ENCODE measurements at places on chromosomes 12 and 14.
A peak's percentile ranks its signal among the peaks of the same experiment; 100 is the strongest.

DNA sequence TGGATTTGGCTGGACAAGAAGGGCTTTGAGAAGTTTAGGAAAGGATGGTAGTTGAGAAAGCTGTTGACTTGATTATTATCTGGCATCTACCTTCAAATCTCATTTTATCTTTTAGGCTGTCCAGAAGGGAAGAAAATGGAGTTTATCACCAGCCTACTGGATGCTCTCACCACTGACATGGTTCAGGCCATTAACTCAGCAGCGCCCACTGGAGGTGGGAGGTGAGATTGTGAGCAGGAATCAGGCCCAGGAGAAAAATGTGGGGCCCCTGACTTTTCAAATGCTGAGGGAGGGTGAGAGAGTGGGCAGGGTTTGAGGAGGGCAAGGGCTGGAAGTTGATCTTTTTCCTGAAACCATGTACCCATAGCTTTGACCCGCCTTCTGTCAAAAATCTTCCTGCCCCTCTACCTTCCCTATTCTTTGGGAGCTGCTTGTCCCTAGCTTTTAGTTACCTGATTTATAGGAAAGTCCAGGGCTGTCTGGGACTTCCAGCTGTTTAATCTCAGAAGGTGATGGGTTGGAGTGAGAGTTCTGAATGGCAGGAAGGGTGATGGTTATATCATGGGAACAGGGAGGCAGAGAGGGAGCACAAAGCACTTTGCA lies 134.2 kb downstream of the SMOC1 start:
- no peak for DNase-seq

DNA sequence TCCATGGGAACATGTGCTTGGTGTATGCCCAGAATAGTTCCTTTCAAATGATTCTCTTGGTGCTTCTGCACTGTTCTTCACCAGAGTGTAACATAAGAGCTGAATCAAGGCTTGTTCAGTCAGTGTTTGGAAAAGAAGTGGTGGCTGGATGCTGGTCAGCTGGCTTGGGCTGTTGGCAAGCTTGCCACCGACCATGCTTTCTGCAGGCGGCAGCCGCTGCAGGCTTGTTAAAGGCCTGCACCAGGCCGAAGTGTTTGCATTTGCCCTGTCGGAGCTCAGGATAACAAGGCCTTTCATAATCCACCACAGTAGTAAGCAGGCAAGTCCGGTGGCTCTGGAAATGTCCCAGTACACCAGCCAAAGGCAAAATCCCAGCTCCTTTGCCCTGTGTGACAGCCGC lies 26.9 kb downstream of the DAAM1 start:
- DNase-seq: no peak

DNA sequence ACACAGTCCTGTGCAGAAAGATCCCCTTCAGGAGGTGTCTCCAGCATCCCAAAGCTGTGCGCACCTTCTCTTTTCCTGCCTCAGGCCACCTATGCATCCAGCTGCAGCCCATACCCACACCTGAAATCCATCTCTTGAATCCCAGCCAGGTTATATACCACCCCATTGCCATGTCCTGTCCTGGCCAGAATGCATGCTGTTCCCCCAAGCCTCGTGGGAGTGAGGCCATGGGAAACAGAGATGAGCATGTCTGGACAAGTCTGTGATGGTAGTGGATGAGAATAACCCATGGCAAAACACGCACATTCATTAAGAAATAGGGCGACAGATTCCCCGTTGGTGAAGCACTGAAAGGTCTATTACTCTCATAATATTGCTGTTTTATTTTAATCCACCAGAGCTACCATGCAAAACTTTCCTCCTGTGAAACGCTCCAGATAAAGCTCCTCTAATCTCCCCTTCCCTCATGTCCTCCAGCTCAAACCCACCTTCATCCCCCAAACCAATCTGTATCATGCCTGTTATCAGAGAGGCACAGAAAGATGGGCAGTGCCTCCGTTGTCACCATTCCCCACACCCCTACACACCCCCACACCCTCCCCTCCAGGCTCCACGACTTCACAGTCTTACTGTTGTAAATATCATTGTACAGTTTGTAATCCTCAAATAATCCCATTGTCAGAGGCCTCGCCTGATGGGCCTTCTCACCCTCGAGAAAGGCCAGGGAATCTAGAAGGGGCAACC lies 97.5 kb upstream of the FKBP4 start:
- no peak for DNase-seq

- DNase-seq: no peak
Measured at GRCh38 chr14:103735815-103736545, 20.4 kb downstream of the ZFYVE21 start.

- DNase-seq: no peak
Measured at GRCh38 chr12:41891226-41891625, 253.4 kb downstream of the GXYLT1 start.

DNA sequence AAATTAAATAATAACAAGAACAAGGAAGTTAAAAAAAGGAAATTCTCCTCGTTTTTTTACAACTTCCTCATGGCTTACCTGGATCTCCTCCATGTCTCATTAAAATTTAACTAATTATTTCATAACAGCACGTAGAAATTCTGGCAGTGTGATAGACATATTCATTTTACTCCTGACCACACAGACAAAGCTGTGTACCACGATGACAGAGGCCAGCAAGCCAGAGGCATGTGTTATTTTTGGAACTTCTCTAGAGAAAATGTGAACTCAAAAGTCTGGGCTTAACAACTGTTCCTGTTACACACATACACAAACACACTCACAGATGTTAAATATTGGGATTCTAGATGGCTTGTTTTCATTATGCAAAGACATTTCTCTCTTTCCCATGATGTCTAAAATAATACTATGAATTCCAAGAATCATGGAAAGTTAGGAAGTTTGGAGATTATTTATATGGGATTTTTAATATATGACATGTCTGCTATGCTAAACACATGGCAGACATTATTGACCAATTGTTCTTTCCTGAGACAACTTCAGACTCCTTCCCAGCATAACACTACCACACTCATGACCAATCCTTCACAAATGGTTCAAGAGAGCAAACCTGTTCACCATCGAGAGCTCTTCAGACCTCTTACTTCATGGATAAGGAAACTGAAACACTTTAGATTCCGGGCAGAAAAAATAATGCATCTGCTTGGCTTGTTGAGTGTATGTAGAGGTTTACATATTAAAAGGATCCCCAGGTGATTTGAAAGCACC lies 158.7 kb downstream of the DACT1 start:
- no peak for DNase-seq

- DNase-seq: no peak
Measured at GRCh38 chr14:104118006-104118844, 20.2 kb upstream of the KIF26A start.

DNA sequence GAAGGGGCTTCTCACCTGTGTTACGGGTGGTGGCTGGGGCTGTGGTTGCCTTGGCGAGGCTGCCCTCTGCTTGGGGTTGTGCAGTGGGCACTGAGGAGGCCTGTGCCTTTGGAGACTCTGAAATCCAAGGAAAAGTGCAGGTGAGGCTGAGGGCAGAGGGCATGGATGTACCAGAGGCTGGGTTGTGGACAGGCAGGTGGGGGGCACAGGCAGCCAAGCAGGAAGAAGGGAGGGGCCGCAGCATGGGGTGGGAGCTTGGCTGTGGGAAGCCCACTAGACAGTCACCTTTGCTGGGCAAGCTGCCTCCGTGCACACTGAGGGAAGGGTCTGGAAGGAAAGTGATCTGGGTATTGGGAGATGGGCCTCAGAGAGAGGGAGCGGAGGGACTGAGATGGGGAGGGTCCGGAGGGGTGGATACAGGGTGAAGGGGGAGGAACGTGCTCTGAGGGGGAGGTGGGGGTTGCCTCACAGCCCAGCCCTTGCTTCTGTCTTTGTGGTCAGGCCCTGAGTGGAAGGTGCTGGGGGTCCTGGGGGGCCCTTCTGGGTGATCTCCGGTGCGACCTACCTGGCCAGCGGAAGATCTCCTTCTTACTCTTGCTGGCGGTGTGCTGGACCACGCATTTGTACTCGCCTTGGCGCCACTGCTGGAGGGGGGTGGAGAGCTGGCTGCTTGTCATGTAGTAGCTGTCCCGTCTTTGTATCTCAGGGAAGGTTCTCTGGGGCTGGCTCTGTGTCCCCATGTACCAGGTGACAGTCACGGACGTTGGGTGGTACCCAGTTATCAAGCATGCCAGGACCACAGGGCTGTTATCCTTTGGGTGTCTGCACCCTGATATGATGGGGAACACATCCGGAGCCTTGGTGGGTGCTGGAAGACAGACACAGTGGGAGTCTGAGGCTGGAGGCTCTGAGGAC lies 318.7 kb downstream of the TMEM121 start:
- no peak for DNase-seq

DNA sequence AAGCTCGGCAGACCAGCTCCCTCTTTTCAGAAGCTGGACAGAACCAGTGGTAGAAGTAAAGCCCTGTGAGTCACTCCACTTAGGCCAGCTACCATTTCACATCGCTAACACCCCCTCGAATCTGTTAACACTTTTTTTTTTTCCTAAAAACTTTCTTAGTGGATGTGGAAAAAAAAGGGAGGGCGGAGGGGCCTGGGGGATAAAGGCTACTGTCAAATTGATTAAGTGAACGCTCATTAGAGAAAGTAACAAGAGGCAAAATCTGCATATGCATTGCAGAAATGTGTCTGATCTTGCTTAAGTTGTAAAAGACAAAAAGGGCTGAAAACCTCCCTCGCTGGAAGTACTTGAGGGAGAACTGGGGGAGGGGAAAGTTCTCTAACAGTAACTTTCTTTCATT lies 86.6 kb upstream of the OTX2 start:
- no peak for DNase-seq

- DNase-seq: no peak
Measured at GRCh38 chr14:76232800-76233199, 81.1 kb downstream of the GPATCH2L start.

DNA sequence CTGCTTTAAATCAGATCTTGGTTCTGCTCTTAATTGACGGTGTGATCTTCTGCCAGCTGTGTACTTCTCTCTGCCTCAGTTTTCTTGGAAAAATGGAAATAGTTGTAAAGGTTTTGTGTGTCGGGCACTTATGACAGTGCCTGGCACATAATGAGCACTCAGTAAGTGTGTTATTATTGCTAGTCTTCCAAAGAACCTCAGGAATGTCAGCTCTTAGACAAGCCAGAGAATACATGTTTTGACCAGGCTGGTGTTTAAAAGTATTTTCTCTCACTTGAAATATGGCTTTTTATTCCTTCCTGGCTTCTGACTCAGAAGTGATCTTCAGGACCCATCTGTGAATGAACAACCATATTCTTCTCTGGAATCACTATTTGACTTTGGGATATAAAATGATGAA lies 304.1 kb downstream of the SNAPC1 start:
- DNase-seq: no peak

DNA sequence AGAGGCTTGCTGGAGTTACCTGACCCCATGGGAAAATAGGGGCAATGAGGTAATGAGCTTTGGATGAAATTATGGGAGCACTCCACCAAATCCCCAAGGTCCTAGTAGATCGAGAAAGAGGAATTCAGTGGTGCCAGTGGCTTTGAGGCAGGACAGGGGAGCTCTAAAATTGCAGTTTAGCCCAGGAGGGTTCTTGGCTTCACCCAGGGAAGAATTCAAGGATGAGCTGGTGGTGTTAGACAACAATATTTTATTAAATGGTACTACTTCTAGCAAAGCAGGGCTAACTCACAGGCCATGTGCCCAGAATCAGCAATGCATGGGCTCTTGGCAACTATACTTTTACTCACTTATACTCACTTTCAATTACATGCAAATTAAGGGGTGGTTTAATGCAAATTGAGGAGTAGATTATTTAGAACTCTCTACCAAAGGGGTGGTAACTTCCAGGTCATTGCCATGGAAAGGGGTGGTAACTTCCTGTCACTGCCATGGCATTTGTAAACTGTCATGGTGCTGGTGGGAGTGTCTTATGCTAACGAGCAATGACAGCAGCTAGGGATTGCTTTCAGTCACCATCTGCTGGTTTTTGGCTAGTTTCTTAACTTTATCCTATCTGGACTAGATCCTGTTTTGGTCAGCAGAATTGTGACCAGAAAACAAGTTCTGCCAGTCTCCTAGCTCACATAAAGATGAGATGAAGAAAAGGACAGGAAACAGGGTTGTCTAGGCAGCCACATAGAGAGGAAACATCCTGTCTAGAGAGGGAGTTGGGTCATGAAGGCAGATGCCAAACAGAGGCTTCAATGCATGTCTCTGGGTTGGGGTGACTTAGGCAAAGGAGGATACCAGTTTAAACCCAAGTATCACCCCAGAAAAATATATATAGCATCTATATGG lies 64.7 kb downstream of the ZNF641 start:
- DNase-seq: no peak

DNA sequence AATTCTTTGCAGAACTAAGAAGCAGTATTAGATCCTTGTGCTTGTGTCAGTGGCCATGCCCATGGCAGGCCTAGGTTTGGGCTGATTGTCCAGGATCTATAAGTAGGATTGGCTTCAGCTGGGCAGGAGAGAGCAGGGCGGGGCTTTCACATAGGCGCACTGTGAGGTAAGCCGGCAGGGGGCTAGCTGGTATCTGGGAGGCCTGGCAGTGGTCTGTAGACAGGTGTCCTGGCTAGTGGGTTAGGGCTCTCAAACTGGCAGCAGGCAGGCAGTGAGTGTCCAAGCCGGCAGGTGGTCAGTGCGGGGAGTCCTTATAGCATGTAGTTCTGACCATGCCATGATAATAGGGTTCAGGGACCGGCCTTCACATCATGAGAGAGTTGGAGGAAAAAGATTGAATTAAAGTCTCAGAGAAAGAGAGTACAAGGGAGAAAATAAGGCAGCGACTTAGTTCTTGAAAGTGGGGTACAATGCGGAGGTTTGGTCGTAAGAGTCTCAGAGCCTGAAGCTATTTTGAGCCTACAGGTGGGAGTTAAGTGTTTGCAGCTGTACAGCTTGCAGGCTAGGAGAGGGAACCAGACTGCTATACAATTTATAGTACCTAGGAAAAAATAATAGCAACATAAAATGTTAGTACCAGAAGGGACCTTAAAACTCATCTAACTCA lies 137.4 kb downstream of the TPH2 start:
- peak; percentile 11 for DNase-seq

GRCh38 chr12:12582895-12583303 lies 20.2 kb upstream of the DUSP16 start:
- no peak for DNase-seq

GRCh38 chr12:52945389-52946232 lies 3.3 kb upstream of the KRT18 start:
- DNase-seq: no peak

DNA sequence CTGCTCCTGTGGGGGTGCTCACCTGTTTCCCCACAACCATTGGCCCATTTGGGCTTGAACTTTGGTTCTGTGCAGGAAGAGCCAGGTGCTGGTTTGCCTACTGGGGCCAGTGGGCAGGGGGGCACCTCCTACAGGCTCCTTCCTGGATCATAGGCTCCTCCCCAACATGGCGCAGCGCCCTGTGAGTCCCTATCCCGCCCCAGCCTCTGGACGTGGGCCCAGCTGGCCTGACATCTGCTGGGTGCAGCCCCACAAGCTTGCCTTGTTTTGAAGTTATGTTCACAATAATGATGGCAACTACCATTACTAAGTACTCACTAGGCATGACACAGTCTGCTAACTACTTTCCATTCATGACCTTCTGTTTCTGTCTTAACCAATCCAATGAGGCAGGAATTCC lies 147.8 kb downstream of the RBM19 start:
- no peak for DNase-seq

DNA sequence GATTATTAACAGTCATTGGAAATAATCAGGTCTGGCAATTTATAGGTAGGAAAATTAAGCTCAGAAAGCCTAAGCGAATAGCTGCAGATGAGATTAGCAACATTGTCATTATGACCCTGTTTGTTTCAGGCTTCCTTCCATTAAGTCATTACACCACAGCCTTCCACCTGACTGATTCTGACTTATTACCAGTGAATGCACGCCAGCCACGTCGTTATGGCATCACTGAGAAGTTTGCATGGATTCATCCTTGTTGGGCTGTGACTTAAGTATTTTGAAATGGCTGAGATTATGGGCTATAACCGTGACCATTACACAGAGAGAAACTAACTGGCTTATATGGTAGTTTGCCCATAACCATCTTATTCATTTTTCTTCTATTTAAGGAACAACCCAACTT lies 18.6 kb downstream of the RASSF8 start:
- DNase-seq: no peak

All from NCI-H345 (cell line).